ENCODE measurements at places on chromosomes 2 and 18.

DNA sequence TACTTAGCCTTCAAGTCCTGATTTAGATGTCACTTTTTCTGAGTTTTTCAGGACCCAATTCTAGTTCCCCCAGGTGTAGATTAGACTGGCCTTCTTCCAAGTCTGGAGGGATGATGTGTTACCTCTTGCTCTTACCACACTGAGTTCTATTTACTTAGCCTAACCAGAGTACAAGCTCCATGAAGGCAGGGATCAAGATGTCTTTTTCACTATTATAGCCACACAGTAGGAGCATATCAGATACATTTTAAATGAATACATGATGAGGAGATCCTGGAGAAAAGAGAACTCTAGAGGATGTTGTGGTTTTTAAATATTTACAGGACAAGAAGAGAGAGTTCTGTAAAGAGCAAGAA, 30.3 kb downstream of the TMEM87B start:
- DNase-seq = no peak

DNA sequence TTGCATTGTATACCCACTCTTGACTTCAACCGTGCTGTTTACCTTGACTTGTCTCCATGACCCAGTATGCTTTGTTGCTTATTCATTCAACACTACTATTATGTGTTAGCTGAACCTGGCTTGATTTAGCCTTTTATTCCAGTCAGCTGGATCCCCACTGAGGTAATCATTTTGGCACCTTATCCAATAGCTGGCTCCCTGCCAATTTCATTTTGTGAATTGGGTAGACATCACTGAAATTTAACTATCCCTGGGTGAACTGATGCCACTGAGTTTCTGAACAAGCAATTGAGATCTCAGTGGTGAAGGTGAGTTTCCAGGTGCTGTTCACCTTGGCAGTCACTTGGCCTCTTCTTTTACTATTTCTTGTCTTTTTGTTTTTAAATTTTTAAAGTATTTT, 584.3 kb downstream of the ADCYAP1 start:
- no peak for DNase-seq

GRCh38 chr2:10048501-10049171, 5.3 kb downstream of the KLF11 start:
- DNase-seq = no peak

DNA sequence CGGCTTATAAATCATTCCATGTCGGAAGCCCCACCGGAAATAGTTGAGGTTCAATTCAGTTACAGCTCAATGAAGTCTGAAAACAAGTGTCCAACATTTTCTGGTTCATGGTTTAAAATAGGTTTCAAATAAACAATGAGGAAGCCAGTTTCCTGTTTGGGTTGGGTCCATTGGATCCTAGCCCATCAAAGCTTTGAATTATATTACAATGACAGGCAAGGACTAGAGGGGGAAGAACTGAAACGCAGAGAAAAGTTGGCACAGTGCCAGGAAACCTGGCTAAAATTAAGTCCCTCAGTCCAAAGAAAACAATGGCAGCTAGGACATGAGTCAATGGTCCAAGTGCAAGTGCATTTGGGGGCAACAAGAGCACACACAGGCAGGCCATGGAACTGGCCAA, 32.0 kb downstream of the SLC14A1 start:
- no peak for DNase-seq

- DNase-seq = no peak
Measured at GRCh38 chr2:237413777-237414661, at the start of gene COL6A3. COL6A3 (minus strand) TSS chr2:237414164; CDS start chr2:237396817, 17,347 bp downstream.

DNA sequence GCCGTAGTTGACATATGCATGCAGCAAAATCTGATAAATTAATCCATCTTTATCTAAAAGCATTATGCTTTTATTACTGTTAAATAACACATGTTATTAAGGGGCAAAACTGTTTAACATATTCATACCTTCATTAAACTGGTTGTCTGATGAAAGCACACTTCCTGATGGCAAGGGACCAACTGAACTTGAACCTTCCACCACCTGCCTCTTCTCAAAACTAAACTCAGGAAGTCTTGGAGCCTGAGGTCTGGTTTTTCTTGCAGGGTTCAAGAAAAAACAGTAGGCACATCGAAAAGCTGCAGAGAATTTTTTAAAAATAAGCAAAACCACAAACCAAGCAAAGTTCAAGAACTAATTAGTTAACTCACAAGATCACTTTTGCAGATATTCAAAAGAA, 64.9 kb downstream of the LNPK start:
- DNase-seq = no peak

DNA sequence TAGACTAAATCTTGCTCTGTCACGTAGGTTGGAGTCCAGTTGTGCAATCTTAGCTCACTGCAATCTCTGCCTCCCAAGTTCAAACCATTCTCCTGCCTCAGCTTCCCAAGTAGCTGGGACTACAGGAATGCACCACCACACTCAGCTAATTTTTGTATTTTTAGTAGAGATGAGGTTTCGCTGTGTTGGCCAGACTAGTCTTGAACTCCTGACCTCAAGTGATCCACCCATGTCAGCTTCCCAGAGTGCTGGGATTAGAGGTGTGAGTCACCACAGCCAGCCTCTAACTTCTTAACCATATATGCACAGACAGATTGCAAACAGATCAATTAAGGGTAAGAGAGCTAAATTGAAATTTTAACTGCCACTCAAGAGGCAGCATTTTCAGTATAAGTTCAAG, 22.1 kb upstream of the CNGA3 start:
- DNase-seq = no peak

DNA sequence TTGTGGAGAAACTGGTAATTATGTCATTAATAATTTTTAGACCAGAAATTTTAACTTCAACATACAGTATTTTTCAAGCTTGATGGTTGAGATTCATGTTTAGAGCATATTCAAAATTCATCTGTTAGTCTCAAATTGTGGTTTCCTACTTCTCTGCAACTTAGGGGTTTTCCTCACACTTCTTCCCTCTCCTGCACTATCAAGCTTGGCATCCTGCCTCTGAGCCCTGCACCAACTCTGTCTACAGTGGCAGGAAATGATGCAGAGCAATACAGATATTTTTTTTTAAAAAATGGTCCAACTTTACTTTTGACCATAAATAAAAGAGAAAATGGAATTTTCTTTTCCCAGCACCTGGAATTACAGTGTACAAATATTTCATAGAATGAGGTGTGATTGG, 247.3 kb downstream of the NUP35 start:
- no peak for DNase-seq

- no peak for DNase-seq
Measured at GRCh38 chr18:41064916-41065315, 890.1 kb upstream of the PIK3C3 start.

GRCh38 chr2:43027097-43027873, 199.1 kb downstream of the ZFP36L2 start:
- DNase-seq = no peak

- no peak for DNase-seq
Measured at GRCh38 chr2:155733091-155733853, 599.2 kb downstream of the NR4A2 start.

DNA sequence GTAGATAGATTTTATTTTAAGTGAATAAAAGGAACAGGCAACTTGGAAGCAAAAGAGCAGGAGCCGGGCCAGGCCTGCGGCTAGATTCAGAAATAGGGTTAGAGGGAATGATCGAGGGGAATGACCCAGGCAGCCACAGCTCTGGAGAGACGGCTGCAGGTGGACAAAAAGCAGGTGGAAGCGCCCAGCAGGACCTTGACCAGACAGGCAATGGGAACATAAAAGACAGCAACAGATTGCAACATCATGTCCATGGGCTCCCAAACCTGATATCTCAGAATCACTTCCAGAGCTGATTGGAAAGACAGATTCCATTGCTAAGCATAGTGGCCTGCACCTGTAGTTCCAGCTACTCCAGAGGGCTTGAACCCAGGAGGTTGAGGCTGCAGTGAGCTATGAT, 28.6 kb upstream of the STEAP3 start:
- DNase-seq = no peak

Measured in stimulated activated CD8-positive, alpha-beta memory T cell treated with anti-CD3 and anti-CD28 coated beads, Interleukin-12 subunit alpha, Interleukin-12 subunit beta, amount 100 ng/mL, for 1 hour (primary cell).